NCI-H1417 treated with DMSO at 0.1 percent for 48 hours (cell line): ENCODE measurements at places on chromosomes 12 and 14.

GRCh38 chr12:26636710-26637328 lies 196.2 kb downstream of the ITPR2 start:
- no peak for DNase-seq

GRCh38 chr12:1502831-1503230 lies 91.5 kb downstream of the FBXL14 start:
- DNase-seq = no peak

GRCh38 chr12:123801573-123802178 lies 39.6 kb downstream of the DNAH10 start:
- DNase-seq = no peak

DNA sequence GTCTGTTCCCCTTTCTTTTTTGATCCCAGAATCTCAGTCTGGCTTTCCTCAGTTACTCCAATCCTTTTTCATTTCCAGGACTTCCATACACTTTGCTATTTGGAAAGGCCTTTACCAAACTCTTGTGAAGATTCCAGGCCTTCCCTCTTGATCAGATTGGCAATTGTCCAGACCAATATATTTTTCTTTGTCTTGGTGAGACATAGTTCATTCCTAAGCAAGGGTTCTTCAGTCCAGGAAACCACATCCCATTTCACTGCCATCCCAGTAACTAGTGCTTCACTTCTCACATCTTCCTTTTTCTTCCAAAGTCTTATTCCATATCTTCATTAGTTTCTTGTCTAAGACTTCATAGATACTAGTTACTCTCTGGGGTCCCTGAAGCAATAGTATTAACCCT lies 2.1 kb upstream of the PTPRQ start:
- DNase-seq = no peak

- no peak for DNase-seq
These were observed 20.9 kb upstream of the ANO2 start for GRCh38 chr12:5965950-5966383.

DNA sequence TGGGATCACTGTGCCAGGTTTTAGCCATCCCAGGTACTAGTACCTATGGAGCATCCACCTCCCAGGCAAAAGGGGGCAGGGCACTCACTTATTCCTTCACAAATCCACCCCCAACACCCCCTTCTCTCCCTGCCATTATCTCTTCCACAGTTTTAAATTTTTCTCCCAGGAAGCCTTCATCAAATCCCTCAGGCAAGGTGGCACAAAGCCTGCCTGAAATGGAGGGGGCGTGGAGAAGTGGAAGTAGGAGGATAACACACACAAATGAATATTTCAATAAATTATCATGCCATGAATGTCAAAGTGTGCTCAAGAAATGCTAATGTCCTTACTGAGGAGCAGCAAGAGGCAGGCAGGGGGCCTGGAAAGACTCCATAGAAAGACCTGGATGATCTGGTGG lies 4.7 kb upstream of the CHST11 start:
- no peak for DNase-seq

DNA sequence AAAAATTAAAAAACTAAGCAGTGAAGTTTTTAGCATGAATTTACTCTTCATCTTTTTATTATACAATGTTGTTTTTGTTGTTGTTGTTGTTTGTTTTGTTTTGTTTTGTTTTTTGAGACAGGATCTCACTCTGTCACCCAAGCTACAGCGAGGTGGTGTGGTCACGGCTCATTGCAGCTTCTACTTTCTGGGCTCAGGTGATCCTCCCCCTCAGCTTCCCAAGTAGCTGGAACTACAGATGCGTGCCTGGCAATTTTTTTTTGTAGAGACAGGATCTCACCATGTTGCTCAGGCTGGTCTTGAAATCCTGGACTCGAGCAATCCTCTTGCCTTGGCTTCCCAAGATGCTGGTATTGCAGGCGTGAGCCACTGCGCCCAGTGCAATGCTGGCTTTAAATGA lies 11.3 kb downstream of the PPFIBP1 start:
- no peak for DNase-seq

DNA sequence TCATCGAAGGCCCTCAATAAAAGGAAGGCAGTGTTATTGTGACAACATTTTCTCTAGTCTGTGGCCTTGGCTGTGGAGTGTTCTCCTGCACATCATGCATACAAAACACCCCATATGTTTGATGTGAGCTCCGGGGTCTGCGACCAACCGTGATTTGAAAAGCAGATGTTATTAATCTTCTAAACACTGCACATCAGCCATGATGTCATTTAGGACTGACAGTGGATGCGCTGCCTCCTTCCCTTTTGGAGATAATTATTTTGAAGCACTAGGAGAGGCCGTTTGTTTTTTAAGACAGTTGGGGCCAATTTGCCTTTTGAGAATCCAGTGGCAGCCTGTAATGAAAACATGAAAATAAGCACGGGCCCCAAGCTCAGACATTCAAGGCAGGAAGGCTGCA lies 1041.6 kb downstream of the BCL11B start:
- no peak for DNase-seq

- DNase-seq = no peak
These were observed 108.6 kb upstream of the VRK1 start for GRCh38 chr14:96688629-96689028.

GRCh38 chr12:125351788-125352187 lies 286.6 kb downstream of the AACS start:
- no peak for DNase-seq

- DNase-seq = no peak
These were observed 56.7 kb upstream of the LRFN5 start for GRCh38 chr14:41549821-41550607.

DNA sequence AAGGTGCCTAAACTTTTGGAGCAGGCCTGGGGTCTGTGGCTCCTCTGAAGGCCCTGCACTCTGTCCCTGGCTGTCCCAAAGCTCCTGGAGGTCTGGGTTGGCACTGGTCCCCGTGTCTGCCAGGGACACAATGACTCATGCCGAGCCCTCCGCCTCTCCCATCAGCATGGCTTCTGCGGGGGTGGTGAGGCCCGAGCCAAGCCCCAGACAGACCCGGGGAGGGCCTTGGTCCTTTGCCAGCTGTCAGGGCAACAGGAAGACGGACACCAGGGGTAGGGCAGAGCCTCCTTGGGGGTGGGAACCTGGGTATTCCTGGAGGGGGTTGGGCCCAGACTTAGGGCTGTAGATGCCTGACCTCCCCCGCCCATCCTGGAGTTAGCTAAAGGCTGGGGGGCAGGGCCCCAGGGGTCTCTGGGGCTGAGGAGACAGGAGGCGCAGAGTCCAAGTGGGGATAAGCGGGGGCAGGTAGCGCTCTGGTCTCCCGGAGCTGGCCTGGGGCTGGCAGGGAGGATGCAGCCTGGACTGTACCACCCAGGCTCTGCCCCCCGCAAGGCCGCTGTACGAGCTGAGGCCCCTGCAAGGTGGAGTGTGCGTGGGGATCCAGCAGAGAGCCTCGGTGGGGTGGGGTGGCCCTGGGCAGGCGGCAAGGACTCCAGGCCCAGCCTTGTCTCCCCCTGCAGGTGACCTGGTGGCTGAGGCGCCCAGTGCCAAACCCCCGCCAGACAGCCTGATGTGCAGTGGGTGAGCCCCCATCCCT lies 16.4 kb upstream of the PUS1 start:
- DNase-seq = no peak

DNA sequence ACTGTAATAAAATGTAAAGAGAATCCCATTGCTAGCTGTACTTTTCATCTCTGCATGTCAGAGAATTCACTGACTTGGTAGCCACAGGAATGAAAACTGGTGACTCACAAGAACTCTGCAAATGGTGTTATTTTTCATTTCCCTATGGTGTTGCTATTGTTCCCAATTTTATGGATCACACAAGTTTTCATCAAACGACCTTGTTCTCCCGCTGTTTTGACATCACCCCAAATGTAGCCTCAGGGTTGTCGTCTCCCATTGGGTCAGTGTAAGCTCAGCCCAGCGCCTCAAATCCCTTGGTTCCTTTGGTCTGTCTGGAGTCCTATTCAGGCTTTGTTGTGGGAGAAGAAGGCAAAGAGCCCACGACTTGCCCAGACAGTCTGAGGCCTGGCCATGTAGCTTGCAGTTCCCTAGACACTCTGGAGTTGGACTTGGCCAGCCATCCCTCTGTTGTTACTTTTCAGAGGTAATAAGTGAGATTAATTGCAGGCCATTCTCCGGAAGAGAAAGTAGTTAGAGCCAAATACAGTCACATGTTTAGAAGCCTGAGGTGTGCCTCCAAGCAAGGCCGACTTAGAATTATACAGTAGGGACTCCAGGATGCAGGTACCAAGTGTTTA lies 159.2 kb downstream of the TGFB3 start:
- no peak for DNase-seq

- no peak for DNase-seq
These were observed 9.2 kb upstream of the LBHD2 start for GRCh38 chr14:103074729-103075367.

DNA sequence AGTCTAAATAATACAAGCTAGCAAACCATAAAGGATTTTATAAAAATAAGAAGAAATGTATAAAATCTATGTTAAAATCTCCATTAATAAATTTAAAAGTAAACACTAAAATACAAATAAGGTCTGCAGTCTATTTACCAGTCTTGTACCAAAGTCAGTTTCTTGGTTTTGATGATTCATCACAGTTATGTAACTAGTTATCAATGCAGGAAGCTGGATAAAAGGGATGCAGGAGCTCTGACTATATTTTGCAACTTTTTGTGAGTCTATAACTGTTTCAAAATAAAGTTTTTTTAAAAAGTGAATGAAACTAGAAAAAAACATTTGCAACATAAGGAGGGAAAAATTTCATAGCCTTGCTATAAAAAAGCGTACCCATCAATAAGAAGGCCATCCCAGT lies 151.5 kb downstream of the DERA start:
- no peak for DNase-seq

- DNase-seq = no peak
These were observed 874 bp upstream of the RNU6-8 start for GRCh38 chr14:32203928-32204357.

- DNase-seq = no peak
These were observed 58.4 kb downstream of the NELL2 start for GRCh38 chr12:44817687-44818086.

GRCh38 chr12:126354633-126355032 lies 1289.4 kb downstream of the AACS start:
- DNase-seq = no peak

DNA sequence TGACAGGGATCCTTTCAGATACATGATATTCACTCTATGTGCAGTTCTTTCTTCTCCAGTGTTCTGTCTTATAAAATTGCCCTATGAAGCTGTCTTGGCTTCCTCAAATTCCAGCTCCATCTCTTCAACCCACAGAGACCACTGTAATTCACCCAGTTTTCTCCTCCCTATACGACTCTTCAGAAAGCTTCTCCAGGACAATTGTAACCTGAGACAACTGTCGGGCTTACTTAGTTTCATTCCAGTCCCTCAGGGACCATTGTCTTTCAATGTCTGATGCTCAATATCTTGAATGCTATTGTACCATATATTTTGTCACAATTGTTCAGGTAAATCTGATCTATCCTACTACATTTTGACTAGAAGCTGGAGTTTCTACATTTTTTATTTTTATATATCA lies 345.3 kb downstream of the RPL10L start:
- no peak for DNase-seq

DNA sequence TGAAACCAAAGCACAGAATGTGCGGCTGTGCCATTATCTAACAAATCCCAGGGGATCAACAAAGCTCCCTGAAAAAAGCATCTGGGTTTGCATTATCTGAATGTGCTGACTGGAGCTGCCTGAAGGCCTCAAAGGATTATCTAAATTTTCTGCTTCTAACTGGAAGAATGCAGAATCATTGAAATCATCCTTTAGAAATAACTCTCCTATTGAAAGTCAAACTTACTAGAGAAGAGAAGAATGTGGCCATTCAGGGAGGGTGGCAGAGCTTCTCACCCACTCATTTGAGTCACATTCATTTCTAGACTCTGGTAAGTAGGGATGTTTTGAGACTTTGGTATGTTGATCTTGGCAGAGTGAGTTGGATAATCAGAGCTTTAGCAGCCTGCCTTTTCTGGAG lies 220.6 kb upstream of the RGS6 start:
- DNase-seq = no peak

DNA sequence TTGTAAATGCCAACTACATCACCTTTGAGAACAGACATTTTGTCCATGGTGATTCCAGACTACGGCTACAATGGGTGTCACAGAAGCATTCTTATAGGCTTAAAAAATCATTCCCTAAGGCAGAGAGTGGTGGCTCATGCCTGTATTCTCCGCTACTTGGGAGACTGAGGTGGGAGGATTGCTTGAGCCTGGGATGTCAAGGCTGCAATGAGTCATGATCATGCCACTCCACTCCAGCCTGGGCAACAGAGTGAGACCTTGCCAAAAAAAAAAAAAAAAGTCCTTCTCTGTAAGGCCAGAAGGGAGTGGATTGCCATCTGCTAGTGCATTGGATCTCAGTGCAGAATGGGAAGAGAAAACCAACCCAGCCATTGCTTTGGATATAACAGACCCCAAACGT lies 522.5 kb downstream of the VRK1 start:
- no peak for DNase-seq

GRCh38 chr12:108939594-108939993 lies 59.7 kb downstream of the DAO start:
- no peak for DNase-seq

GRCh38 chr14:68692216-68692615 lies 100.7 kb downstream of the ZFP36L1 start:
- DNase-seq = no peak

DNA sequence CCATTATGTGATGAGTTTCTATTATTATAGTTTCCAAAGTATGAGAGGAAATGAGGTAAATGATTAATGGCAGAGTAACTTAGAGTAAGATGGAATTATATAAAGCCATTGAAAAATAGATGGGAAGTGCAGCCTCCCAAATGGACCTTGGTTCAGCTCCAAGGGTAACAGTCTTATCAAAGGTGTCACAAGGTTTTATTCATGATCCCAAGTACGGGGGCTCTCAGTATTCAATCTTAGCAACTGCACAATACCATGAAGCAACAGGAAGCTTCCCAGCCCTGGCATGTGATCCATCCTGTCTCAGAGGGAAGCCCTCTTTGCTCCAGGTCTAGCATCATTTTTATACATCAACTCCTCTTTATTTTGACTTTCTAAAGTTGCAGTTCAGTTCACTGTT lies 948.2 kb downstream of the GALC start:
- DNase-seq = no peak

- DNase-seq = no peak
These were observed 31.9 kb upstream of the RAP1B start for GRCh38 chr12:68578765-68579164.

DNA sequence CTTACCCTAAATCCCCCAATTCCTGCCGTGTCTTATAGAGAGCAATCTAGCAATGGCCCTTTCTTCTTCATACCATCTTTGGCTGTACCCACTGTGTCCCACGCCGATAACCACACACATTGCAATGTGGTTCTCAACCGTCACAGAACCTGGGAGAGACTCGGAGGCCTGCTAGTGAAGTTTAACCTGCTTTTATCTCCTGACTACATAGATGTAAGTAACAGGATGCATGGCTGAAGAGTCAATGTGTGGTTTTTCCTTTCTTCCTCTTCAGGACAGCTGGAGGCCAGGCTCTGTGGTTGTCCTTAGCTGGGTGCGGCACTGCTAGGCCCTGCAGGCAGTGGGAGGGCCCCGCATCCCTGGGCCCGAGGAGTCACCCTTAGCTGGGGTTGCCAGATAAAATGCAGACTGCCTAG lies 51.3 kb downstream of the ZNF664 start:
- DNase-seq = no peak
